Cerebellar nuclear complex (tissue), 1 donor: ENCODE measurements at places on chromosomes 5 and 9.

GRCh38 chr5:124453221-124454051 lies 293.0 kb downstream of the ZNF608 start:
- no peak for DNase-seq

- no peak for DNase-seq
Measured at GRCh38 chr5:58999804-59000203, 416.9 kb downstream of the RAB3C start.

DNA sequence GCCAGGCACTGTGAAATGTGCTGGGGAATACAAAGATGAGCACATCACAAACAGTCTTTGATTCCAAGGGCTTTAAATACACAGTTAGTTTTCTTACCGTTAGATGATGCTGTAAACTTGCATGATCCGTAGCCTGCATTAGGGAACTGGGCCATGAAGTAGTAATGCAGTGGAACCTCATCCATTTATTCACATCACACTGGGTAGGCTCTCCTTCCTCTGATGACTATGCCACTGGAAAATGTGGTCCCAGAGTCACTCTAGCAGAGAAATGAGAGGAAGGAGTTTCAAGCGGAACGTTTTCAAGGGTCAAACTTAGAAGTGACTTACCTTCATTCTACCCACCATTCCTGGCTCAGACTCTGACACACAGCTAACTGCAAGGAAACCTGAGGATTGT lies 26.4 kb downstream of the ZFAND5 start:
- no peak for DNase-seq

DNA sequence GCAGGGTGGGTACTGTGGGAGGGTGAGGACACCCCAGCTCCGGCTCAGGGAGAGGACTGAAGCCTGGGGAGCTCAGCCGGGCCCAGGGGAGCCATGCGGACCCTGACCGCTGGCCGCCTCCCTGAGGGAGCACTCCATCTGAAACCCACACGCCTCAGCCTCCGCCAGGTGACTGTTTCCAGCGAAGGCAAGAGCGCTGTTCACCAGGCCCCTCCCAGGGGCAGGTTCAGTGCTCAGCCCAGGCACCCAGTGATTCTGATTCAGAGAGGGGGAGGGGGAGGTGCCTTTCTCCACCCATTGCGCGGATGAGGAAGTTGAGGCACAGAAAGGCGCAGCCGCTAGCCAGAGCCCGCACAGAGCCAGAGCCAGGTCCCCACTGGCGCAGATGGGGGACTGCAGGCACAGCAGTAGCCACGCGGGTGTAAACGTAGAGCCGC lies 27.0 kb downstream of the ADGRD2 start:
- DNase-seq = no peak

DNA sequence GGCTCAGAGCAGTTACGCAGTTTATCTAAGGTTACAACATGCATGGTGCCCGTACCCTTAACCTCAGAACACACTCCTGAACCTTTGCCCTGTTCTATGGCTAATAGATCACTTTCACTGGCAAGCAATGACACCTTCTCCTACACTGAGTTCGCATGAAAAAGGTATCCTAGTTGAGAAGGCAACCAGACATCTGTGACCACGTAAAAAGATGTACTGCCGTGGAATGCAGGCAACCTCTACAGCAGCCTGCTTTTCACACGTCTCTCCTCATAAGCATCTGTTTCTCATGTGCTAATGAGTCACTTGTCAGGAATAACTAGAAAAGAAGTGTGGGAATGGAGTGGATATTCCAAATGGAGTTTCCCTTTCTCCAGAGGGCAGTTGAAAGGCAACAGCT lies 71.4 kb downstream of the FBXO38 start:
- no peak for DNase-seq

GRCh38 chr5:63055421-63055820 lies 476.8 kb downstream of the LRRC70 start:
- no peak for DNase-seq

DNA sequence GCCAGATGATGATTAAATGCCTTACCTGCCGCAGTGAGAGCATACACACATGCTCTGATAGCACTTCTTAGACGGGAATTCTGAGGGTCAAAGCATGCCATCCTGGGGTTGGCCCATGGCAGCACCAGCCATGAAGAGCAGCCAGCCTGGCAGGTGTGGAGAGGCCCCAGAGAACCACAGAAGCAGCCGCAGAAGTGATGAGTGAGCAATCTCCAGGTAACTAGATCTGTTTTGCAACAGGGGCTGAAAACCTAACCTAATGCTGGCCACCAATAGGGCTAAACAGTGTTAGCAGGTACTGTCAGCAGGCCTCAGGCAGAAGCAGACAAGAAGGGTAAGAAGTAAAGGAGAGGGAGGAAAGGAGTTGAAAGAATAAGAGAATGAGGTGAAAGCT lies 33.5 kb upstream of the HOMER1 start:
- no peak for DNase-seq

GRCh38 chr5:2896371-2897275 lies 145.1 kb upstream of the IRX2 start:
- DNase-seq = no peak

GRCh38 chr5:74303578-74303977 lies 336.9 kb downstream of the ENC1 start:
- DNase-seq = no peak

DNA sequence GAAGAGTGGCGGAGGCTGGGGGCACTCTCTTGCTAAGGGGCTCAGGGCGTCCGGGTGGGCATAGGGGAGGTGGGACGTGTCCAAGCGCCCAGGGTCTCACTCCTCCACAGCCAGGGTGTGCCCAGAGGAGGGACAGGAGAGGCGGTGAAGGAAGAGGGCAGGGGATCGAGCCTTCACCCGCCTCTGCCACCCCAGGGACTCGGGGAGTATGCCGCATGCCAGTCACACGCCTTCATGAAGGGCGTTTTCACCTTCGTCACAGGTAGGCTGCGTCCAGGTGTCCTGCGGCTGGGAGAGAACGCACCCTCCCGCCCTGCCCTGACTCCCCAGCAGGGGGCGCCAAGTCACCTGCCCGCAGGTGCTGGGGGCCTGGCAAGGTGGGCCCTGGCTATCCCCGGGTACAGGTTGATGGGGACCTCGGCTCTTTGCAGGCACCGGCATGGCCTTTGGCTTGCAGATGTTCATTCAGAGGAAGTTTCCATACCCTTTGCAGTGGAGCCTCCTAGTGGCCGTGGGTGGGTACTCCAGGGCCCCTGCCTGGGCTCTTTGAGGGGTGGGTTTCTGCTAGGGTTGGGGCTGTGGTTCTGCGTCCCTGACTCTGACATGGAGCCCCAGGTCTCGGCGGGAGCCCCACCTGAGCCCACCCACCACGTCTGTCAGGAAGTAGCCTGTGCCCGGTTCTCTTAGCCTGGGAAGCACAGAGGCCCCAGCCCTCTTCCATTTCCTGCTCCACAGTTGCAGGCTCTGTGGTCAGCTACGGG lies 552 bp downstream of the TMEM141 start:
- no peak for DNase-seq

DNA sequence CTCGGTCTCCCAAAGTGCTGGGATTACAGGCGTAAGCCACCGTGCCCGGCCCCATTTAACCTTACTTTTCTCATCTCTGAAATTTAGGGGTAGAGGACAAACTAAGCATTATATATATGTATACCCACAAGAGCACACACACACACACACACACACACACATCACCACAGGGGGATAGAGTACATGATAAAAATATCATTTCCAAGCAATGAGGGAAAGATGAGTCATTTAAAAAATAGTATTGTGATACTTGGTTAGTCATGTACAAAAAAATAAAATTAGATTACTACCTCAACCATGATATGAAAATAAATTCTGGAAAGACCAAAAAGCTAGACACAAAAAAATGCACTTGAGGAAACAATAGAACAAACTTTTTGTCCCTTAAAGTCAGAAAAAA lies 67.2 kb downstream of the CDH18 start:
- DNase-seq = no peak

DNA sequence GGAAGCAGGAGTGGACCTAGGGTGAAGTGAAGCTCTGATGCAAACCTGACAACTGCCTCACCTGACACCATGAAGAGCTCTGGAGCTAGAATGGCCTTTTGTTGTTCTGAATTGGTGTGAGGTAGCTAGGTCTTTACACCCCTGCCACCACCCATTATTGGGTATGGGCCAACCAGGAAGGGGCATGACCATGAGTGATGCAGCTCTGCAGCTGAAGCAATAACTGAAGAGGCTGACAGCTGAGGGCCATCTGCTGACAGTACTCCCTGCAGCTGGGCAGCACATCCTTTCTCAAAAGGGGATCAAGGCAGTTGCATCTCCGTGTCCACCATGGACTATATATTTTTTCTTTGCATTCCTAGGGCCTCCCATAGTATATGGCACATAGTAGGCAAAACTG lies 87.0 kb upstream of the TLE1 start:
- no peak for DNase-seq

DNA sequence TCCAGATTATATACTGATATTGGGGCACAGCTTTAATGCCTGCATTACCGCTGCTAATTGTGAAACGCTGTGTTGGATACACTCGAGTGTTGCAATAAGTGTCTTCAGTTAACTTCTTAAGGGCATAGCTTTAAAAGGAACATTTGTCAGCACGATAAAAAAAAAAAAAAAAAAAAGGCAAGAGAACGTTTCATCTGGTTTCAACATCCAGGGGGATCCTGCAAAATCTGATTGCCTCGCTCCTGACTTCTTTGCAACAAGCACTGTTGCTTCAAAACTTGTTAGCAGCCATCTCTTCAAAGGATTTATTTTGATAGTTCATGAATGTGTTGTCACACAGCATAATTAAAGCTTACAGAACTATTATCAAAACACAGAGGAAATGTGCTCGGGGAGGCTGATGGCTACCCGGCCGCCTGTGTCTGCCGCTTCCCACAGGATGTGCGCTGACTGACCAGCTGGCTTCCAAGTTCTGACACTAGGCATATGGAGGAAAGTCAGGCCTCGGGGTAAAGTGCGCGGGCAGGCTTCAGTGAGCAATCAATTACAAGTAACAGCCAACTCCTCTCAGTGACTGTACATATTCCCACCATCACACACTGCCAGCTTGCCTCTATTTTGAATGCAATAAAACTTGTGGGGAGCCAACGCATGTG lies 77.7 kb downstream of the EBF1 start:
- no peak for DNase-seq

DNA sequence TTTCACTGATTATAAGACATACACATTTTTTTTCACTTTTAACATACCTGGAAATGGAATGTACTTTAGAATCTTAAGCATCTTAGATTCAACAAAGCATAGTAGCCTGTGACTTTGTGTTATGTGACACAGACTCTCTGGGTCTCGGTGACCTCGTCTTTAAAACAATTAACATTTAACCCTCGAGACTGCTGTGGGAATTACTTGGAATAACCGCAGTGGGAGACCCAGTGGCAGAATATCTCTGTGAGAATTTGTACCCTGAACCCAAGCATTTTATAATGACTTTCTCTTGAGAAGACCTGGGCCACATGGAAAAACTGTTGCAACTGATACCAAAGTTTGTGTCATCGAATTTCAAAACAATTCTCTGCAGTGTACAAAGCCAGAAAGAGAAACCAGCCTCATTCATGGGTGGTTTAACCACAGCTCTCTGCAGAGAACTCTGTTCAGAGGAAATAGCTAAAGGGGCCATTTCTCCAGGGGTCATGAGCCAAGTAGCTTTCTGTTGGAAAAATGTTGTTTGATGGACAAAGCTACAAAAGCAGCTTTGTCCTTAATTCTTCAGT lies 10.0 kb upstream of the RETREG1 start:
- no peak for DNase-seq
